ENCODE measurements at places on chromosomes 7 and 10.

GRCh38 chr10:16954280-16955030 lies 137.2 kb upstream of the RSU1 start:
- no peak for DNase-seq

- DNase-seq, result no peak
These were observed 70.0 kb upstream of the SFMBT2 start for GRCh38 chr10:7480742-7481367.

- DNase-seq, result peak; percentile 49
These were observed 409.2 kb upstream of the KLF6 start for GRCh38 chr10:4194231-4194630.

DNA sequence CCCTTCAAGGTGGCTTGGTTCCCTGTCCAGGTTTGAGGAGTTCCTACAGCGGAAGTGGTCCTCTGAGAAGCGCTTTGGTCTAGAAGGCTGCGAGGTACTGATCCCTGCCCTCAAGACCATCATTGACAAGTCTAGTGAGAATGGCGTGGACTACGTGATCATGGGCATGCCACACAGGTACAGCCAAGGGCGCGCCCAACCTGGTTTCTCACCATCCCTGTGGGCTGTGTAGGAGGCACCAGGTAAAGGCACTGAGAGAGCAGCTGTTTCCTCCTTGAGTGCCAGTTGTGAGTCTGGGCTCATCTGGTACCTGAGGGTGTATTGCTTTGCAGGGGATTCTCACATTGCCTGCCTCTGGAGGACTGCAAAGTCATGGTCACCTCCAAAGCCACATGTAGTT lies 68.0 kb downstream of the OGDH start:
- no peak for DNase-seq

GRCh38 chr7:82122275-82122674 lies 321.3 kb downstream of the CACNA2D1 start:
- no peak for DNase-seq

DNA sequence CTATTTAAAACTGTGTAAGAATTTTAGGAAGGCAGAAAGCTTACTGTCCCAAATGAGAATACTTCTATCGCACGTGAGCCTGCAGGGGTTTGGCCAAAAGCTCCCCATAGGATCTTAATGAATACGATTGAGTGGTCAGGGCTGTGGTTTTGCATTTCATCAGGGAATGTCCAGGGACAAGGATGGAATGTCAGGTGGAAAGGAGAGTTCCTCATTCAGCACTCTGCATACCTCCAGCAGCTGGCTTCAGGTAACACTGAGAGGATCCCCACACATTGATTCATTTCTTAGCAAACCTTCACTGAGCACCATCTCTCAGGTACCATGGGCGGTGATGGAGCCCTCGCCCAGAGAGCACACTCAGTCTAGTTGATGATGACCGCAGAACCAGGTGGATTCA lies 27.2 kb downstream of the ANK3 start:
- no peak for DNase-seq

DNA sequence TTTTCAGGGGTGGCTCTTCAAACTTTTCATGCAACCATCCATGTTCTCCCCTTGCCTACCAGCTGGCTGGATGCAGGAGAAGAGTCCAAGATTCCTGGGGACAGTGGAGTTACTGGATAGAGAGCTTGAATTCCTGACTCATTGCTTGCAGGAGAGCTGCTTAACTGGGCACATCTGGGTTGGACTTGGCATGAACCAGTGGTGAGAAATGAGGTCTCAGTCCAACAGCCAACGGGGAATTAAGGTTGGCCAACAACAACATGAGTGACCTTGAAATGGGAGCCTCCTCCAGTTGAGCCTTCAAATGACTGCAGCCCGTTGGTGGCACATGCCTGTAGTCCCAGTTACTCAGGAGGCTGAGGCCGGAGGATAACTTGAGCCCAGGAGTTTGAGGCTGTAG lies 58.1 kb upstream of the OPN4 start:
- DNase-seq, result no peak

- no peak for DNase-seq
These were observed 70.2 kb downstream of the SORCS3 start for GRCh38 chr10:104711302-104711721.

DNA sequence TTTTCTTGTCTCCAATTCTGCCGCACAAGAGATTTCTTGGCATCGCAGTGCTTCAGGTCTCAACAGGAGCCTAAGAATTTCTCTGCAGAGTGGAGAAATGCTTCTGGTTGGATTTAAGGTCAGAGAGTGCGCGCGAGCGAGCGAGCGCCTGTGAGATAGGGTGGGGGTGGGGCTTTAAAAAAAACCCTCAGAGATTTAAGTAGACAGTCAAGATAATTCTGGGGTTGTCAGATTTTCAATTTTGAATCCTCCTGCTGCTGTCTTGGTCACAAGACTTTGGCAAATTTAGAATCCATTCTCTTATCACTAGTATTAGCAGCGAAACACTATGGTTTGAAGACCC lies 49.7 kb downstream of the CPEB3 start:
- no peak for DNase-seq

- DNase-seq, result no peak
These were observed 543.1 kb downstream of the HTR7 start for GRCh38 chr10:90314718-90315117.

All from epithelial cell of prostate (primary cell).